ENCODE measurements at places on chromosomes 6 and 20. TPM values are rescaled to one million over a fixed set of nuclear protein-coding genes. Genes with fewer than 3 reads are reported as not detected.

The CENPW gene
- 5.0 TPM for polyA plus RNA-seq

The CDH4 gene
- polyA plus RNA-seq, result not detected

The COX4I2 gene
- not detected for polyA plus RNA-seq

The ZSCAN23 gene
- not detected for polyA plus RNA-seq

The DPPA5 gene
- polyA plus RNA-seq, result not detected

The JAG1 gene
- 1.3 TPM for polyA plus RNA-seq

The SLC17A4 gene
- polyA plus RNA-seq, result not detected

The STX7 gene
- polyA plus RNA-seq, result 37.2 TPM

DNA sequence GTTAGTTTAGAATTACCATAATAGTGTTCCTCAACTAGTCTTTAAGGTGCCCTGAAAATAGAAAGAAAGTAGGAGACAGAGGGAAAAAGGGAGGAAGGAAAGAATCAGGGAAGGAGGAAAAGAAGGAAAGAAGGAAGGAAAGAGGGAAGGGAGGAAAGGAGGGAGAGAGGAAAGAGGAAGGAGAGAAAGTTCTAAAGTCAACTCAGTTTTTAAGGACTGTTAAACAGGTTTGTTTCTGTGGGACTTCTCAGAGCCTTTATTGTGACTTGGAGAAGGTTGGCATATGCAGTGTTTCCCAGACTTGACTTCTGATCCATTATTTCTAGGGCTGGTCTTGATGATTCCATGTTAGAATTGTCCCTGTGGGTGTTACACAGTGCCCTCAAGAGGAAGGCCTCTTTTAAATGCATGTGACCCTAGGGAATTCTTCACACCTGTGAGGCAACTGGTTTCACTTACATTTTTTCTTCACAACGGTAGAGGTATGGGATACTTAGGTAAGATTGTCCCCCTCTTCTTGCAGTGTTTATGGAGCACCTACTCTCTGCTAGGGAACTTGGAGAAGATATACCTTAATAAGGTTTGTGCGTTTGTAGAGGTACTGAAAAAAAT is 132.7 kb upstream of the GMDS start:
- no peaks in the 10 kb centered on the region for H3K4me1 ChIP-seq
- H3K36me3 ChIP-seq, result no peaks in the 10 kb centered on the region
- no peak overlapping the region for H3K27ac ChIP-seq

GRCh38 chr6:165227644-165228329 is 81.6 kb downstream of the C6orf118 start:
- H3K4me3 ChIP-seq, result no peak overlapping the region
- no peaks in the 10 kb centered on the region for H3K36me3 ChIP-seq
- no peak overlapping the region for H3K27ac ChIP-seq
- DNase-seq, result no peak
- H3K4me1 ChIP-seq, result no peaks in the 10 kb centered on the region

DNA sequence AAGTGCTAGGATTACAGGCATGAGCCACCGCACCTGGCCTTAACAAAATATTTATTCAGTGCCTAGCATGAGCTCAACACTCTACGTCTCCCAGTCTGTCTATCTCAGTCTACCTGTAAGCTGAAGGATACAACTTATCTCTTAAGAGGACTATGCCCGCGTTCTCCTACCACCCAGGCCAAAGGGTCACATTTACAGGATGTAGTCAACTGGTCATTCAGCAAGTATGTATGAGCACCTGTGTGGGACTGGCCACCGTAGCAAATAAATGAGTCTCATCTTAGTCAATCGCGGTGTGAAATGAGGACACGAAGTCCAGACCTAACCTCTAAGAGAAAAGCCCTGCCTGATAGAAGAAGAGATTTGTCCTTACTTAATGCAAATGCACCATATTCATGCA is 49.9 kb downstream of the MUC22 start:
- H3K27me3 ChIP-seq, result peaks cover 16% of the 10 kb centered on the region
- H3K36me3 ChIP-seq, result no peaks in the 10 kb centered on the region

GRCh38 chr6:155008625-155009024 is 13.5 kb downstream of the TIAM2 start:
- H3K27me3 ChIP-seq, result peaks cover 2% of the 10 kb centered on the region
- no peaks in the 10 kb centered on the region for H3K36me3 ChIP-seq
- DNase-seq, result no peak

GRCh38 chr20:6855796-6856195 is 88.3 kb downstream of the BMP2 start:
- DNase-seq, result no peak
- H3K36me3 ChIP-seq, result no peaks in the 10 kb centered on the region
- H3K27me3 ChIP-seq, result no peaks in the 10 kb centered on the region
- H3K27ac ChIP-seq, result no peak overlapping the region

- no peaks in the 10 kb centered on the region for H3K36me3 ChIP-seq
- H3K4me1 ChIP-seq, result peaks cover 18% of the 10 kb centered on the region
- peaks cover 1% of the 10 kb centered on the region for H3K27me3 ChIP-seq
Observed at GRCh38 chr6:21912151-21912832, 318.7 kb downstream of the SOX4 start.

DNA sequence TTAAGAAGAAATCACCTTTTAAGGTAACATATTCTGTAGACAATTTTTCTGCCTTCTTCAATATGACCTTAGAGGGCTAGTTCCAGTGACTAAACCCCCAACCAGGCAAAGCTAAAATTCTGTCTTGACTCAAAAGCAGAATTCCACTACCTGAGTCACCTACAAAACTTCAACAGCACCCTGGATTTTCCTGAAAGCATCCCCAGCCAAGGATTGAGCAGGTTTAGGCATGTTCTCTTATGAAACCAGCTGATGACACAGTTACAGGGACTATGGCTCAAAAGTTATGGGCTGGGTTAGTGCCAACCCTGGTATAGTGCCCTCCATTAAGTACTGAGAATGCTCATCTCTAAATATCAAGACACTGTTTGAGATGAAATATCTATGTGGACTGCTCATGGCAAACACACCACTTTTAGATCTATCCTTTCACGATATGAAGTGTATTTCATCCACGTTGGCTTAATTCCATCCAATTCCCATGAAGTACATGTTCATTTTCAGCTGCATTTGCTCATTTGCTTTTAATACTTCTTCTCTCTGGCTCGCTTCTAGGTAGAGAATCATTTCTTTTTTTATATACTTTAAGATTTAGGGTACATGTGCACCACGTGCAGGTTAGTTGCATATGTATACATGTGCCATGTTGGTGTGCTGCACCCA is 53.6 kb upstream of the TNFAIP3 start:
- H3K27me3 ChIP-seq, result peaks cover 9% of the 10 kb centered on the region
- H3K4me1 ChIP-seq, result peaks cover 40% of the 10 kb centered on the region
- DNase-seq, result no peak
- peak overlapping the region; percentile 70 for H3K27ac ChIP-seq

- peaks cover 15% of the 10 kb centered on the region for H3K27me3 ChIP-seq
- peak overlapping the region; percentile 65 for H3K4me3 ChIP-seq
- H3K4me1 ChIP-seq, result peaks cover 7% of the 10 kb centered on the region
- DNase-seq, result peak; percentile 5
- H3K36me3 ChIP-seq, result no peaks in the 10 kb centered on the region
Observed at GRCh38 chr6:3750317-3751076, 1.0 kb downstream of the PXDC1 start.

GRCh38 chr6:112434896-112435435 is 87.8 kb downstream of the RFPL4B start:
- H3K27ac ChIP-seq, result no peak overlapping the region
- peaks cover 4% of the 10 kb centered on the region for H3K27me3 ChIP-seq
- no peak overlapping the region for H3K4me3 ChIP-seq
- no peak for DNase-seq

GRCh38 chr6:46204880-46205650 is 34.3 kb upstream of the ENPP5 start:
- no peak overlapping the region for H3K27ac ChIP-seq
- no peaks in the 10 kb centered on the region for H3K4me1 ChIP-seq
- H3K27me3 ChIP-seq, result peaks cover 8% of the 10 kb centered on the region
- no peak overlapping the region for H3K4me3 ChIP-seq
